ENCODE measurements at places on chromosomes 13 and 19. TPM values are rescaled to one million over a fixed set of nuclear protein-coding genes. Genes with fewer than 3 reads are reported as not detected.
A peak's percentile ranks its signal among the peaks of the same experiment; 100 is the strongest.

LYL1 gene
- 0.47 TPM for total RNA-seq

- H3K27ac ChIP-seq: no peak overlapping the region
- H3K4me1 ChIP-seq: peaks cover 5% of the 10 kb centered on the region
- DNase-seq: no peak
- H3K36me3 ChIP-seq: no peaks in the 10 kb centered on the region
- H3K4me3 ChIP-seq: no peak overlapping the region
Measured at GRCh38 chr19:44557933-44558332, 28.5 kb upstream of the CEACAM20 start.

- no peak overlapping the region for H3K27ac ChIP-seq
- no peak overlapping the region for H3K4me3 ChIP-seq
- H3K27me3 ChIP-seq: no peaks in the 10 kb centered on the region
- H3K4me1 ChIP-seq: peaks cover 2% of the 10 kb centered on the region
Measured at GRCh38 chr13:86082121-86082520, 282.9 kb upstream of the SLITRK6 start.

LILRA1 gene
- not detected for total RNA-seq

DNA sequence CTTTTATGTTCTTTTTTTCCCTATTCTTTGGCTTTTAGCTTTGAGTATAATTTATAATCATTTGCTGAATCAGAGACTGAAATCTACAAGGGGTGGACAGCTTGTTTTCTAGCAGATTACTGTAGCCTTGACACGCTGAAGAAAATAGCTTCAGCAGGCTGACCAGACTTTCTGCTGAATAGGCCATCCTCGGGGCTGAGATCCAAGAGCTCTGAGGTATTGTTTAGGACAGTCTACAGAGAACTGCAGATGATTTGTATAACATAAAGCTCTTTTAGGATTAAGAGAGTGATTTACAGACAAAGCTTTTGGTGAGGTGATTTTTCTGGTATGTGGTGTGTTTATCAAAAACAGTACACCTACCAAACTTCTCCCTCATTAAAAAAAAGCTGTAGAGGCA is 16.8 kb downstream of the POLR1D start:
- peak overlapping the region; percentile 25 for H3K27ac ChIP-seq
- no peak overlapping the region for H3K4me3 ChIP-seq
- peaks cover 40% of the 10 kb centered on the region for H3K4me1 ChIP-seq

OR7C1 gene
- not detected for total RNA-seq

Measured in chondrocyte (in vitro differentiated cells).